ENCODE measurements at places on chromosomes 3 and 15.
A peak's percentile ranks its signal among the peaks of the same experiment; 100 is the strongest.

GRCh38 chr3:47034868-47035489 lies 55.5 kb downstream of the NBEAL2 start:
- no peak for DNase-seq

DNA sequence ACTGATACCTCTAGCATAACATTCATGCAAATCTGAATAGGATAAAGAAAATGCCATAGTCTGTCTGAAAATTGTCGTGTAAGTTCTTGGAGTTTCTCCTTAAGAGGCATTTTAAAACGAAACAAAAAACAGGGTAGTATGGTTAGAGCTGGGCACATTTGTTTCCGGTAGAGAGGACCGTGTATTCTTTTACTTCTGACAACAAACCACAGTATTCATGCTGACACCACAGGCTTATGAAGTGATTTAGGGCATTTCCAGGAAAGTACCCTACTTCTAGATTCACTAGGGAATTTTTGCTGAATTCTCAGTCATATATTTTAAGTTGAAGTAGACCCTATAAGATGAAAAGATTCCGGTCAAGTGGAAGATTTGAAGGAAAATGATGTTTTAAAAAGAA lies 541.3 kb downstream of the UNC13C start:
- no peak for DNase-seq

DNA sequence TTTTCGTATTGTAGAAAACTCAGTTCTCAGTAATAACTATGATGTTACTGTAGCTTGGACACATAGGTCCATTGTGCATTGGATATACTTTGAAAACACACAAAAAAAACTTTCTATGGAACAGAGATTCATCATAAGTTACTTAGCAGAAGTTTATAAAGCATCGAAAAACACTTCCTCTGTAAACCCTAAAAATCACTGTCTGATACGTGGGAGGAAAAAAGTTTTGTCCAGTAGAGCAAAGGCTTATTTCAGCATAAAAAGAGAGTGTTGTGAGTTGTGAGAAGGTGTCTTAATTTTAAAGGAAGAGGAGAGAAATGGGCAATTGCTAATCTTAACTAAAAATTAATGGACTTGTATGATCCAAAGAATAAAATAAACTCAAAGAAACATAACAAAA lies 64.8 kb downstream of the OSTN start:
- DNase-seq = no peak

- no peak for DNase-seq
These were observed 552.8 kb downstream of the NAALADL2 start for GRCh38 chr3:175411946-175412345.

DNA sequence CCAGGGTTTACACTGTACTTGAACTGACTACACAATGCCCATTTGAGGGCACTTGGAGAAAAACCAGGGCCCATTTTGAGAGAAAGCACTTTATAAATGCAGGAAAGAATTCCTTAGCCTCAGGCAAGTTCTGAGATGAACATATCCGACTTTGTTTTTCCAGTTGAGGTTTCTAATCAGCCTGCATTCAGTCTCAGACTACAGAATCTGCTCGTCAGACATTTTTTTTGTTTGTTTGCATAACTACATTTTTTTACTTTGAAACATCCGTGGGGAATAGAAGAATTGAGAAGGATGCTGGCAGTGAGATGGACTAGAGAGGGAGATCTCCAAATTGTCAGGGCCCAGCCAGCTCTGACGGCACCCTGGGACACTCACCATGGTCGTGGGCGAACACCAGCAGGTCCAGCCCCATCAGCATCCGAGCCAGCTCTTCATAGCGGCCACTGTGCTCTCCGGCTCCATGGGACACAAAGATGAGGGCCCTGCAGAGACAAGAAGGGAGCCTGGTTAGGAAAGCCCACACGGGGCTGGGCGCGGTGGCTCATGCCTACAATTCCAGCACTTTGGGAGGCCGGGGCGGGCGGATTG lies 40.8 kb downstream of the MGLL start:
- DNase-seq = peak; percentile 61

DNA sequence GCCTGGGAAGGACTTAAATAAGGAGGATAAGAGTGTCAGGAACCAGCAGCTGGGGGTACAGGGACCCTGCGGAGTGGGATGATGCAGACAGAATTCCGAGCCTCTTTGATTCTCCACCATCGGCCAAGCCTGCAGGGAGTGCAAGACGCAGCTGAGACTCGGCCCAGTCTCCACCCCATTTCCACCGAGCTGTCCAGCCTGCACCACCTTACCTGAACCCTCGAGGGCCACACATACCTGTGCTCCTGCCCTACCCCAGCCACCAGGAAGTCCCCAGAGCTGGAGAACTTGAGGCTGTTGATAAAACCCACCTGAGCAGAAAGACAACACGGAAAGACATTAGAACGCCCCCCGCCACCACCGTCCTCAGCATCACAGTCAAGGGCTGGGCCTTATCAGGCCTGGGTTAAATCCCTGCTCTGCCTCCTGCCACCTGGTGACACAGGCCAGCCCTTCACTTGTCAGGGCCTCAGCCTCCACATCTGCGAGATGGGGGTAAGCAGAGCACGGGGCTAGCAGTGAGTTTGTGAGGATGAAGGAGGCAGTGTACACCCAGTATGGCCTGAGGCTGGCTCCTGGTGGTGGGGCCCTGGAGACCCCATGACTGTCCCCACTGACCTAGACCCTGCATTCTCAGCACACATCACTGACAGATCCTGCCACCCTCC lies 8.1 kb downstream of the RRP9 start:
- DNase-seq = peak; percentile 53

DNA sequence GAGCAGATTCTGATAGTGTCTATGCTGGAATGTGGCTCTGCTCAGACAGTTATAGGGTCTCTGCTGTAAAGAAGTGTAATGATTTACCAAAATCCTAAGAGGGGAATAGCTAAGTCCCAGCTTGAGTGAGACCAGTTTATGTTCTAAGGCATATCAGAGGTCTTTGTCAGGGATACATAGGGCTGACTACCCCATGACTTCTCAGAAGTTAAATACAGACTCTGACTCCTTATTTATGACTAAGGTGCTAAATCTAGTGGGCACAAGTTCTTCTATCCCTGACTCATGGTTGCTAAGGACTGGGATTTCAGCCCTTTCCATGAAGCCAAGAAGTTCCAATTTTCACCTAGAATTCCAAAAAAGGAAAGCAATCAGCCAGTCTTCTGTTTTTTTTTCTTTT lies 192.6 kb upstream of the POU1F1 start:
- DNase-seq = no peak

- DNase-seq = no peak
These were observed 40.1 kb downstream of the KY start for GRCh38 chr3:134610432-134611385.

DNA sequence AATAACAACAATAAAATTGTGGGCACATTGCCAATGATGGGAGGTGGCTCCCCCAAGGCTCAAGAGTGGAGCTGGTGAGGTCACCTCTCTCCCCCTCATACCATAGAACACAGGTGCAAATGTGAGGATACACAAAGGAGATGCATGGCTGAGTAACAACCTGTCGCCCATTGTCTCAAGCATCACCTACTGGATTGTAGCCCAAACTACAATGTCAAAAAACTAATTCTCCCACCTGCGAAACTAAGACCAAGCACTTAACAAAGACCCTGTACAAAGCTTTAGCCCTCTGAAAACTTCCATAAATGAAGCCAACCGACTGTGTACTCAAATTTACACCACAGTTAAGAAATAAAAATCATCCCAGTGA lies 50.4 kb upstream of the IGSF11 start:
- no peak for DNase-seq

GRCh38 chr3:67381667-67382272 lies 272.6 kb downstream of the SUCLG2 start:
- DNase-seq = no peak

DNA sequence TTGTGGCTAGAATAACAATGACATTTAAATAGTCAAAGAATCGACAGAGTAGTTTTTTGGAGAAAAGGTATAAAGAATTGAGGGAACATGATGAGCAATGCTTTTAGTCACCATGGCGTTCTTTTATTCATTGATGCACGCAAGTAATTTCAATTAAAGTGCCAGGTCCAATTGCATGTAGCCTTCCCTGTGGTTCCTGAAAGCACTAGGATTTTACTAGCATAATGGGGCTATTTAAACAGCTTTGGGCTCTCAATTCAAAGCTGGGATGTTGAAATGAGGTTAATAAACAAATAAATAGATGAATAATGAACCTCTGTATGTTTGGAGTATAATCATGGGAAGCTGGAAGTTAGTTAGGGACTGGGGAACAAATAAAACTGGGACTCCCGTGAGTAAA lies 121.2 kb upstream of the GAP43 start:
- no peak for DNase-seq

- DNase-seq = no peak
These were observed 259.6 kb upstream of the CTNNB1 start for GRCh38 chr3:40939741-40940130.

GRCh38 chr15:66929843-66930402 lies 135.5 kb upstream of the SMAD3 start:
- DNase-seq = no peak

DNA sequence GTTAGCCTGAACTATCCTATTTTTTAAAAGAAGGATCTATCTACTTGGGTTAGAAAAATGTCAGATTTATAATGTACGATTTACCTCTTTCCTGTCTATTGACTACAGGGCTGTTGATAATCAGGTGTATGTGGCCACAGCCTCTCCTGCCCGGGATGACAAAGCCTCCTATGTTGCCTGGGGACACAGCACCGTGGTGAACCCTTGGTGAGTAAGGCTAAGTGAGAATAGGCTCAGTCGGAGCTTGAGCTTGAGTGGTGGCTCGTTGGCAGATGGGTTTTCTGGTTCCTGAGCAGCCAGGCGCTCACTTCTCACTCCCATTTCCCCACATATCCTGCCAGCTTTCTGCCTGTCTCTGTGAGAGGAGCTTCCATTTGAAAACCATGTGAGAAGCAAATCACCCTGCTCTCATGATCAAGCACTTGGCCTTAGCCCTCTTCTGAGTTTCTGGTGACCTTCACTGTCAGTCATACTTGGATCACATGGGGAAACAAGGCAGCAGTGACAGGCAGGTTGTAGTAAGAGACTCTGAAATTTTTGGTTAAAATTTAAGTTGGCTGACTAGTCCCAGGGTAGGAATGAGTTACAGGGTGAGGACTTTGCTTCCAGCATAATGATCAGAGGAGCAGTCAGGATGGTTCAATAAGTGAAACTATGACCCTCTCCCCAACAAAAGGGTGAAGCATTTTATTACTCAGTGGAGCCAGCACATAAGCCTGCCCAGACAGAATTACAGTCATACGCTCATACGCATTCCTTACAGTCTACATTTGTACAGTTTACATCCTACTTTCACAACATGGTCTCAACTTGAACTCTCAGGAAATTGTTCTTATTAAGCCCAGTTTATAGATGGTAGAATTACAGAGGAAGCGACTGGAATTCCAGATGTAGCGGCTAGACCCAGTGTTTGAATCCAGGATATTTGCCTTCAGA lies 18.0 kb downstream of the NIT2 start:
- no peak for DNase-seq

- DNase-seq = no peak
These were observed 67.7 kb downstream of the IFT80 start for GRCh38 chr3:160331127-160331937.

GRCh38 chr3:16227566-16227965 lies 37.2 kb downstream of the DPH3 start:
- no peak for DNase-seq

- DNase-seq = no peak
These were observed 236.6 kb downstream of the SOX2 start for GRCh38 chr3:181948286-181948685.

DNA sequence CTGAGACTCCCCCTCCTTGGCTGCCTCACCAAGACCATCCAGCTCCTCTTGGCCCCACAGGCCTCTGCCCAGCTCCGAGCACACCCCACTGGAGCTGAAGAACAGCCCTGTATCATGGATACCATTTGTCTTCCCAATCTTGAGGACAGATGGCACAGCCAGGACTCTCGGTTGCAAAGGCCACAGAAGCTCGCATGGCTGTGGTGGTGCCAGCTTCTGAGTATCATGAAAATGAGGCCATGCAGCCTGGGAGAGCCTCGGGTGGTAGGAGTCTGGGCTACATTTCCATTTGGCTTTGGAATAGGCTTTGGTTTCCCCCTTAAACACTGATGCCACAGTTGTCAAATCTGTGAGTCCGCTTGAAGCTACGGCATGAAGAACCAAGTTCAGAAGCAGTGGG lies 106.6 kb downstream of the SEMA5B start:
- DNase-seq = no peak

DNA sequence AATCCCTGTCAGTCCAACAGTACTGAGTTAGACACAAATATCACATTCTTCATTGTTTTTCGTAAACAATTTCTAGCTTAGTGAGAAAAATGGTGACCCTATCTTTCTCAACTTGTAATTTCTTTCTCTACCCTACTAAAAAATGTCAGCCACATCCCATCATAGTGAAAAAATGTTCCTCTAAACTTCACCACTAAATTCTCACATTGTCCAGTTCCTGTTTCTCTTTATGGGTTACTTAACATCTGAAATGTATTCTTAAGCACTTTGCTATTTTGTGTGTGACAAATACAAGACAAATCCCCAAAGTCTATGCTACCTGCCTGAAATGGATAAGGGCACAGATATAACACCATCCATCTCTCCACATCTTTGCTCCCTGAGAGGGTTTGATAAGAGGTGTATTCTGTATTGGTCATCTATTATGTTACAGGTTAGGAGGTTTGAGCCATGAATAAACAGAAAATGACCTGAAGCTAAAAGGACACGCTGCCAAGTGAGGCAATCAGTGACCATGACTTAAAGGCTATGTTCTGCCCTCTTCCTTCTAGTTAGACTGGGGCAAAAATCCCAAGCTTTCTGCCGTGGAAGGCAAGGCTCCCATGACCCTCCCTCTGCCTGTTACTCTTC lies 118.2 kb downstream of the GADL1 start:
- DNase-seq = no peak

DNA sequence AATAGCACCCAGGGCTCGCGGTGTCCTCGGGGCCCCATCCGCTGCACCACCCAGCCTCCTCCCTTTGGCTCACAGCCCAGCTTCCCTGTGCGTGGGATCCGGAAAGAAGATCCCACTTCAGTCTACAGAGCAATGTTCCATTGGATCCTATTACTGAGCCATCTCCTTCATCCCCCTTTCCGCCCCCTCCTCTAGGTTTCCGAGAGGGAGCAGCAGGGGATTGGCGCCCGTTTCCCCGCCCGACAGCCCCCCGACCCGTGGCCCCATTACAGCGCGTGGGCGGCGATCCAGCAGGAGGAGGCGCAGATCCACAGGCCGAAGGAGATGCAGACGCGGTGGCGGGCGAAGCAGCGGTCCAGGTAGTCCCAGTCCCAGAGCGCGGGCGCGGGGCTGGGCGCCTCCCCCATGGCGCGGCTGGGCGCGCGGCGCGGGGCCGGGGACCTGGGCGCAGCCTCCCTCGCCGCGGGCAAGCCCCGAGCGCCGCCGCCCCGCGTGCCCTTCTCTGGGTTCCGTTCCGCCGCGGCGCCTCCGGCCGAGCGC lies 340 bp downstream of the TMEM44 start:
- DNase-seq = no peak
